HL-60 (cell line): ENCODE measurements at places on chromosomes 5 and 9.

DNA sequence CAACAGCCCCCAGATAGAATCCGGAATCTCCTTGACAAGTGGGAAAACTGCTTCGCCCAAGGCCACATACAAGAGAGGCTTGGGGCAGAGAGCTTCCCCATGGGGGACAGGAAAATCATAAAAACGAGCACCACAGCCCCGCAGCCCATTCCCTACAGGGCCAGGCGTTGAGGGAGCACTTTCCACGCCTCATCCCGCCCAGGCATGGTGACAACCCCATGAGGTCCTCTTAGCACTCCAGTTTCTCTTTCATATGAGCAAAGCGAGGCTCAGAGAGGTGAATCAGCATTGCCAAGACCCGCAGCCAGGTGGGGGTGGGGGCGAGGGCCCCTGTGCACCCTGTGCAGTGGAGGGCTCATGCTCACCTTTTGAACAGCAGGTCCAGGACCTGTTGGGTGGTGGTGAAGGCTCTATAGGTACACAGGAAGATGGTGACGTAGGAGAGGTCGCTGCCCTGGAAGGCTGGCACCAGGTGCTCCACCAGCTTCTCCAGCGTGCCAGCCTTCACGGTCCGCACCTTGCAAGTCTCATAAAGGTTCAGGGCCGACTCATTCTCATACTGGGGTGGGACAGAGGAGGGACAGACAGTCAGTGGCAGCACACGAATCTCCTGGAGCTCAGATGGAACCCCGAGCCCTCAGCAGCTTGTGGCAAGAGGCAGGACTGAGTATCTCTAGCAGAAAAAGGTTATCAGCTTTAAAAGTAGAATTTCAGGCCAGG, 10.9 kb downstream of the RALGDS start:
- DNase-seq, result no peak

- DNase-seq, result no peak
These were observed 65.0 kb downstream of the MELK start for GRCh38 chr9:36637491-36638270.

DNA sequence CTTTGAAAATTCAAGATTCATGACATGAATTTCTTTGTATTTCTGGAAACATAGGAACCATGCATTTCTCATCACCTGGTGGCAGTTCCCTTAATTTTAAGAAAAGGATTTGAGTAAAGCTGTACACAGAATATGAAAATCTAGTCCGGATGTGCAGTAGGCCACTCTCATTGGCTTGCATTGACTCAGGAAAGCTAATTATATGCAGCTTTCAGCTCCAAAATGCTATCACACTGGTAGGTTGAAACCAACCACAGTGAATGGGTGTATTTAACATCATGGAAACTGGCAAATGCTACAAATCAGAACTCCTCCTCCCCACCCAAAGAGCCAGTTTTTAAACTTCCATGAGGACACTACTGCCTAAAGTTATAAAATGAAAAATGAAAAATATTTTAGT, 161.6 kb upstream of the FBXL17 start:
- no peak for DNase-seq

- peak; percentile 81 for DNase-seq
These were observed 7.3 kb upstream of the ANXA6 start for GRCh38 chr5:151164687-151165392.

DNA sequence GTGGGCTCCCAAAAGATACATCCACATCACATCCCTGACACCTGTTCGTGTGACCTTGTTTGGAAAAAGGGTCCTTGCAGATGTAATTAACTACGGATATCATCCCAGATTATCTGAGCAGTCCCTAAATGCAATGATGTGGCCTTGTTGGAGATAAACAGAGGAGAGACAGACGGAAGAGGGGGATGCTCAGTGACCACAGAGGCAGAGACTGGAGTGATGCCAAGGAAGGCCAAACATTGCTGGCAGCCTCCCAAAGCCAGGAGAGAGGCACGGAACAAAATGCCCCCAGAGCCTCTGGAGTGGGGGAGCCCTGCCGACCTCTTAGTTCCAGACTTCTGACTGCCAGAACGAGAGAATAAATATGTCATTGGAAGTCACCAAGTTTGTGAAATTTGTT, 15.0 kb upstream of the VAV2 start:
- DNase-seq, result no peak

GRCh38 chr5:142819292-142819691, 49.1 kb downstream of the ARHGAP26 start:
- DNase-seq, result no peak

- DNase-seq, result no peak
These were observed 15.5 kb upstream of the FAM120AOS start for GRCh38 chr9:93468763-93469456.

DNA sequence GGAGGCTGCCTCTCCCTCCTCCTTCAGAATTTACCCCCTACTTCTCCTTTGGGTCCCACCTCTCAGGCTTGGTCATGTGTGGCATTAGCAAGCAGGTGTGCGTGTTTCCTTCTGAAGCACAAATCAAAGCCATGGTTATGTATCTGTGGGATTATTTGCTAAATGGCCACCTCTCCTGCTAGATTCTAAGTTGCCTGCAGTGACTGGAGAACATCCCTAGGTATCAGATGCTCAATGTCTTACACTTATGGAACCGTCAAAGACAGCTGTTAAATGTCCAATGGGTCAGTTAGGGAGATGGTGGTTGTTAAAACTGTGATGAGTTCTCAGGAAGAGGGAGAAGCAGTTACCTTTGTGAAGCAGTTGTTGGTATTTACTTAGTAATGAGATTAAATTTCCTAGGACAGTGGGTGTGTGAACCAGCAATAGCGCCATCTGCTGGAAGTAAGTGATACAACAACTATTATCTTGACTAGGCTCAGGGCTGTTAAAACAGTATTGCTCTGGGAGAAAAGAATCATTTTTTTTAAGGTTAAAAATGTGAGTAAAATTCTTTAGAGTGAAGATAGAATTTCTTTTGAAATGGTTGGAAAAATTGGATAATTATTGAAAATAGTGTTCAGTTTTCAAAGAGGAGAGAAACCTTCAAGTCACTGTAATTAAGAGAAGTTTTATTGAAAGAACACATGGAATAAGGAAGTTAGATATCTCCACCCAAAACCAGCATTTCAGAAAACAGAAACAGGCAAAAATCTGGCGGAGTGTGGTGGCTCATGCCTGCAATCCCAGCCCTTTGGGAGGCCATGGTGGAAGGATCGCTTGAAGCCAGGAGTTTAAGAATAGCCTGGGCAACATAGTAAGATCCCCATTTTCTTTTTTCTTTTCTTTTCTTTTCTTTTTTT, 71.3 kb downstream of the TMC1 start:
- peak; percentile 51 for DNase-seq

DNA sequence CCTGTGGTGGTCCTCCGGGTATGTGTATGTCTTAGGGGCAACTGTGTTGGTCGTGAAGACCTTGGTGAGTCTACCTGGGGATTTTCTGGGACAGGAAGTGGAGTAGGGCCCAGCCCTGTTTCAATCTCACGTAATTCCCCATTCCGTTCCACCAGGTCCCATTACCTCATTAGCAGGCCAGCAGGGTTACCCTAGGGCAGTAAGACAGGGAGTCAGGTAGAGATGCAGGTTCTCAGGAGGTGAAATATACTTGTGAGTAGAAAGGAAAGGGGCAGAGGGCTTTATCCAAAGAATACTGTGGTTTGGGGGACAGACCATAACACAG, 56.5 kb downstream of the MACROH2A1 start:
- no peak for DNase-seq

DNA sequence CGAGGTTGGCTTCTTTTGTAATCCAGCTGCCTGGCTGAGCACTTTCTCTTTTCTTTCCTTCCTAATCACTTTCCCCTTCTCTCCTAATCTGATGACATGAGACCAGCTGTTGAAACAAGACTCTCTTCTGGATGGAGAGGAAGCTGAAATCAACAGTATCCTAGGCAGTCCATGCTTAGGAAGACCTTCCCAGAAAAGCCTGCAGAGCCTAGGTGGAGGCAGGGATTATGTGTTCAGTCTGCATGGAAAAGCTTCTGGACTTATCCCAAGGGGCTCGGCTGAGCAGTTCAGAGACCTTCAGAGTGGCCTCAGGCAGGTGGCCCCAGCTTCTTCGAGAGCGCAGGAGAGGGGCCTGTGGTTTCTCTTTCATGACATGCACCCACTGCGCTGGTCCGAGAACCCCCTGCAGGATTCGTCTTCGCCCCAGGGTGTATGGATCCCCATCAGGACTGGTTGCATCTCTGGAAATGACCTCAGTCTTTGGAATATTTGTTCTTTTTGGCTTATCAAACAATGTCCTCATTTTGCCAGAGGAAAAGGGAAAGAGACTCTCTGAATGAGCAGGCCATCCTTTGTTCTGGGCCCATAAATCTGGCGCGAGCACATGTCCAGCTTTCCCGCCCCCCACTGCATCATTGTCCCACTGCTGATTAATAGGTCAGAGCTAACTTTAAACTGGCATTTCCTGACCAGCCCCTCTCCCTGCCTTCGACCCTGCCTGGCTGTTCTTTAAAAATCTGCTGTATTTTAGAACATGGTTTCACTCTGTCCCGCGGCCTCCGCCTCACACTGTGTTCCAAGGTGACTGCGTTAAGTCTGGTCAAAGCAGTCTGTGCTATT, 177.9 kb upstream of the KLF4 start:
- DNase-seq, result no peak

GRCh38 chr5:143896966-143897365, 85.0 kb downstream of the HMHB1 start:
- DNase-seq, result no peak

DNA sequence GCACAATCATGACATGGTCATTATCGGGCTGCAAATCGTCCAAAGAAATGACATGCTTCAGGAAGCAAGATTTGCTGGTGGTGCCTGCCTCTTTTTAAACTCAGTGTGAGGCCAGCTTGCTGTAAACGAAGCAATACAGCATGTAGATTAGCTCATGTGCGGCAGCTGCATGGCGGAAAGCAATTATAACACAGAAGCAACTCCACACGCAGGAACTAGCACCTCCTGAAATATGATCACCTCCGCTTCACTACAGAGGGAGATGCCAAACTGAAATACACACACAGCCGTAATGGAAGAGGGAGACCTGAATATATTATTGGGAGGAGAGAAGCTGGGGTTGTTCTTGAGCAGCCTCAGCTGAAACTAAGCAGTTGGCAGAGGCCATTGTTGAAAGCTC, 312.5 kb downstream of the PSAT1 start:
- DNase-seq, result no peak

DNA sequence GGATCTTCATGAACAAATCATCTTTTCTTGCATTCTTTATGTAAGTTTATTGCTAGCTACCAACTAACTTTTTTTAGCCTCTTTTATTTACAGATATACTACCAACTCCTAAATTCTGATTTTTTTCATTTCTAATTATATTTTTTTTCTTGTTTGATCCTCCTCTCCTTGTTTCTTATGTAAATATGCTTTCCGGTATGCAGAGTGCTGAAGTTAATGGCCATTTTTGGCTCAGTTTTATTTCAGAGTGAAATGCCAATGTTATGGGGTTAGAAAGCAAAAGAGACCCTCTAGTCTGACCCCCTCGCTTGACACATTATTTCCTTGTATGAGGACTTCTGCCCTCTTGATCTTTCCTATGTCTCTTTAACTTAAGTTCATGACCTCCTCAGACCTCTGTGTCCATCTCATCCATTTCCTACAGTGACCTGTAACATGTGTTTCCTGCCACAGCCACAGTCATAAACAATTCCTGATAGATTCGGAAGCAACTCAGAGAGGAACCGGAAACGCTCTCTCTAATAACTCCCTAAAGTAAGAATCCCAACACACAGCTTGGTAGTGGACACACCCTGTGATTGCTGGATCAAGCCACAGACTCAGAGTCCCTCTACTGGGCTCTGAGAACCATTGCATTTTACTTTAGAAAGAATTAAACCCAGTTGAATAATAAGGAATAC, 42.9 kb upstream of the AFAP1L1 start:
- peak; percentile 14 for DNase-seq

DNA sequence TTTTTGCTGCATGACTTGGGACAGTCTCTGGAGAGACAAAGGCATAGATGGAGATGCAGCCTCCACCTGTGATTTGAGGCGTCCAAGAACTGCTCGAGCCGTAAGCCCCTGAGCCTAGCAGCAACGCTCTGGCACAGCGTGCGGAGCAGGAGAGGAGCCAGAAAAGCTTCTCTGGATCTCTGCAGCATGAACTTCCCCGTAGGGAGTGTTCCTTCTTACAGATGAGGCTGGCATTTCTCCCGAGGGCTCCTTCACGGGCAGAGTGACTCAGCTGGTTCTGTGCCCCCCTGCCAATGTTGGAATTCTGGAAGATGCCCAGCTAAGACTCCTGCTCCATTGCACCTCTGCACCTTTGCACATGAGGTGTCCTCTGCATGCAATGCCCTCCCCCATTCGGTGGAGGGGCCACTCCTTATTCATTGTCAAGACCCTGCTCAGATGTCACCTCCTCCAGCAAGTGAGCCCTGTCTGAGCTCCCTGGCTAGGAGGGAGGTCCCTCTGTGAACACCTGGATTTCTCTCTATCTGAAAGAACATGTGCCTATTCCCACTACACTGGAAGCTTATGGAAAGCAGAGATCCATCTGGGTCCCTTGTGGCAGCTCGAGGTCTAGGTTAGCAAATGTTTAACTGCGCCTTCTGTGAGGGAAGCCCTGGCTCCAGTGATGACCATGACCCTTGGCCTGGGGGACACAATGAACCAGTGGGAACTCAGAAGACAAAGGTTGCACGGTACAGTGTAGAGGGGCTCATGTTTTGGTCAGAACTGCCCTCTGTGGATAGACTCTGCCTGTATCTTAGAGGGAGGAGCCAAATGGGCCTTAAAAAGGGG, 39.6 kb downstream of the SH3PXD2B start:
- DNase-seq, result no peak

- no peak for DNase-seq
These were observed 52.7 kb upstream of the EQTN start for GRCh38 chr9:27349698-27350080.

DNA sequence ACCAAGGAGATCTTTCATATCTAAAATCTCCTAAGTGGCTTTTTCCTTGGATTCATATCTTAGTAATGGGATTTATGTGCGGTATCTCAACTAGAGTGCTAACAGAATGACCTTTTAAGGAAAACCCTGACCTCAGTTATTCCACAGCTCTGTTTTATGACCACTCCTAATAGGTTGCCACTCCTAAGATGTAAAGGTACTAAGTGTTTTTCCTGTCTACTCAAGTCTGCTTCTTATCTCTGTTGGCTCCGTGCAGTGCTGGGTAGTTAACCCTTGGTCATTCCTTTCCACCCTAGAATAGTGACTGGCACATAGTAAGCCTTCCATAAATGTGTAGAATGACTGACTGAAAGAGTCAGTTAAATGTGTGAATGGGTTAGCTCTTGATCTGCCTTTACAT, 161.4 kb downstream of the DOCK2 start:
- no peak for DNase-seq

DNA sequence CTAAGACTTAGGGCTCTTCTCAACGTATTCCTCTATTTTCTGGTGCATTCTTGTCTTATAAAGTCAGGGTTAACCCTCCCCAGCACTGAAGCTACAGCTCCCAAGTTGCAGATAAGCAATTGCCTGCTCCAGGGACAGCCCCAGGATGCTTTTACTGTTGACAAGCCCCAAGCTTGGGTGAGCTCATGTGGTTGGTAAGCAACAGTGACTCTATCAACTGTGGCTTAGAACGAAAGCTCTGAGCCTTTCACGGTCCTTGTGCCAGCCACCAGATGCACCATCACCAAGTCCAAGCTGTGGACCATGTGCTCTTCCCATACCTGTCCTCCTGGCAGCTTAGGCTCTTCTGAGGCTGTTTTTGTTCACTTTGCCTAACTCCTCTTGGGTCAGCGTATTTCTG, 13.5 kb downstream of the ADRB2 start:
- DNase-seq, result no peak
